ENCODE measurements at places on chromosomes 3 and 15.
A peak's percentile ranks its signal among the peaks of the same experiment; 100 is the strongest.

GRCh38 chr3:35932995-35933394 is 293.7 kb downstream of the ARPP21 start:
- DNase-seq, result no peak

- DNase-seq, result no peak
These were observed 108.8 kb upstream of the CRBN start for GRCh38 chr3:3288255-3288654.

GRCh38 chr3:109930582-109930981 is 593.2 kb upstream of the DPPA4 start:
- DNase-seq, result no peak

DNA sequence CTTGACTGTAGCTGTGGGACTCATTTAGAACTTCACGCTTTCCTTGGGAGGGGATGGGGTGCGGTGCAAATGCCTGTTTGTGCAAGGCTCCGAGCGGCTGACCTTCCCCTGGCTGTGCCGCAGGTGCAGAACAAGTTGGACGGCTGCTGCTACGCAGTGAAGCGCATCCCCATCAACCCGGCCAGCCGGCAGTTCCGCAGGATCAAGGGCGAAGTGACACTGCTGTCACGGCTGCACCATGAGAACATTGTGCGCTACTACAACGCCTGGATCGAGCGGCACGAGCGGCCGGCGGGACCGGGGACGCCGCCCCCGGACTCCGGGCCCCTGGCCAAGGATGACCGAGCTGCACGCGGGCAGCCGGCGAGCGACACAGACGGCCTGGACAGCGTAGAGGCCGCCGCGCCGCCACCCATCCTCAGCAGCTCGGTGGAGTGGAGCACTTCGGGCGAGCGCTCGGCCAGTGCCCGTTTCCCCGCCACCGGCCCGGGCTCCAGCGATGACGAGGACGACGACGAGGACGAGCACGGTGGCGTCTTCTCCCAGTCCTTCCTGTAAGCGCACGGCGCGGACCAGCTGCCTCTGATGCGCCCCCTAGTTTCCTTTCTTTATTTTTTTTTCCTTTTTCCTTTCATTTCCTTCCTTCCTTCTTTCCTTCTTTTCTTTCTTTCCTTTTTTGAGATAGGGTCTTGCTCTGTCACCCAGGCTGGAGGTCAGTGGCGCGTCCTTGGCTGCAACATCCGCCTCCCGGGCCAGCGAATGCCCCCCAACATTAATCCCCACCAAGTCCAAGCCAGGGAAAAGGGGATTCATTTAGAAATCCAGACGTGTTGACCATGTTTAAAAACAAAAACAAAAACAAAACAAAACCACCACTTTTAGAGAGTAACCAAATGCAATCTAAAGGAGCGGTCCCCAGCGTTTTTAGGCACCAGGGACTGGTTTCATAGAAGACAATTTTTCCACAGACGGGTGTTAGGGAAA is 42.7 kb downstream of the EIF2AK4 start:
- DNase-seq, result peak; percentile 10

- DNase-seq, result no peak
These were observed 136.9 kb upstream of the PRICKLE2 start for GRCh38 chr3:64361962-64362735.

- no peak for DNase-seq
These were observed 111.5 kb upstream of the PPP2R3A start for GRCh38 chr3:135853981-135854380.

DNA sequence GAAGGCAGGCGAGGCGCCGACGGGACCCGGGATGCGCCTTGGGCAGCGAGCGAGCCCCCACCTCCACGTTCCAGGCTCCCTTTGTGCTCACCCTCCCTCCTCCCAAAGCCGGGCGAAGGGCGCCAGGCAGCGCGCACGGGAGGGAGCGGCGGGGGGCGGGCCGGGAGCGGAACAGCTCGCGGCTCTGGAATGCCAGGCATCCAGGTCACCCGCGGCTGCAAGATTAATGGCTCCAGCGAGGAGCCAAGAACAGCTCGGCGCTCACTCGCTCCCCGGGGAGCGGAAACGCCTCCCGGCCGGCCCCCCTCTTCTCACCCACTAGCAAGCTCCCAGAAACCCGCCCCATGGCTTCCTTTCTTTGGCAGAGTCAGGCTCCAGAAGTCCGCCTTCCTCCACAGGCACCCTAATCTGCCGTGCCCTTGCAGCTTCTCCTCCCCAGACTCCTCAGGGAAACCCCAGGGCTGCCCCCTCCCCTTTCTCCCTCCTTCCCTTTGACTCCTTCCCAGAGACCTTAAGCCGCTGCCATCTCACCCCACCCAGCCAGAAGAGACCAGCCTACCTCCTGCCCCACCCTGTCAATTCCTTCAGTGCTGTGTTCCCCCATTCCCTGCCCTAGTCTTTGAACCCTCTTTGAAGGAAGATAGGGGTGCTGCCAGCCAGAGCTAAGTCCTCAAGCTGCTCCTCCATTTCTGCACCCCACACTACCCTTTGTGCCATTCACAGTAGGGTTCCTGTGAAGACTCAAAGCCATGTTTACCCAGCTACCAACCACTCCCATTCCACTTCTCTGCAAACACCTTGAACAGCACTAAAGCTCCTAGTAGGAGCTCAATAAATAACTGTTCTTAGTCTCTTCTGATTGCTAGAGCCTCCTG is 9.9 kb downstream of the AMOTL2 start:
- DNase-seq, result peak; percentile 84

GRCh38 chr3:193662757-193663322 is 69.8 kb downstream of the OPA1 start:
- DNase-seq, result no peak

DNA sequence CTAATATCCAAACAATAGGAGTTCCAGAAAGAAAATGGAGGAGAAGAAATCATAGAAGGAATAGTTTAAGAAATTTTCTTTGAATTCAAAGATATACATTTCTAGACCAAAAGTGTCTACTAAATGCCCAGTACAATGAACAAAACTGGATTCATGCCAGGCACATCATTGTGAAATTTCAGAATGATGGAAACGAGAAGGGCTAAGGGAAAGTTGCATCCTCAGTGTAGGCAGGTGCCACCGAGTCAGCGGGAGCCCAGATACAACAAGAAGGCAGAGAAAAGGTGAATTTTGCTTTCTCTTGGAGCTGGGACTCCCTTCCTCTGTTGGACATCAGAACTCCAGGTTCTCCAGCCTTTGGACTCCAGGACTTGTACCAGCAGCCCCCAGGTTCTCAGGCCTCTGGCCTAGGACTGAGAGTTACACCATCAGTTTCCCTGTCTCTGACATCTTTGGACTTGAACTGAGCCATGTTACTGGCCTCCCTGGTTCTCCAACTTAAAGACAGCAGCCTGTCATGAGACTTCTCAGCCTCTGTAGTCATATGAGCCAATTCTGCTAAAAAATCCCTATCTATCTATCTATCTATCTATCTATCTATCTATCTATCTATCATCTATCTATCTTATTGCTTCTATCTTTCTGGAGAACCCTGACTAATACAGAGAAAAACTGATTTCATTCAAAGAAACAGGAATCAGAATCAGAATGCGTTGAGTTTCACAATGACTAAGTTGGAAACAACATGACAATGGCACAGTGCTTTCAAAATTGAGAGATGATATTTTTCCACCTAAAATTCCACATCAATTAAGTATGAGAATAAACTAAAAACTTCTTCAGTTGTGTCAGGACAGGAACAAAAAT is 207.7 kb downstream of the FAM43A start:
- DNase-seq, result no peak

GRCh38 chr15:81161160-81161673 is 27.1 kb downstream of the CFAP161 start:
- DNase-seq, result no peak

DNA sequence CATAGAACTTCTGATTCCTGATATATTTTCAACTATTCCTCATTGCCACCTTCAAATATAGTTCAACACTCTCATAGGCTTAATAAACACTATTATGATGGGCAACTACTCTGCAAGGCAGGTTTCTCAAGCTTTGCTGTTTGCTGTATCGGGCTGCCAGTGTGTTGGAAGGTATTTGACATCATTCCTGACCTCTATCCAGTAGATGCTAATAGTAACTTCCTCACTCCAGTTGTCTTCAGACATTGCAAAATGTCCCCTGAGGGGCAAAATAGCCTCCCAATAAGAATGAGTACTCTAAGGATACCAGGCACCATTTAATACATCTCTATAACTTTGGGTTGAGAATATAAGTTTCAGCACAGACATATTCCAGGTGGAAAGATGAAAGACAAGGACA is 147.5 kb upstream of the PFN2 start:
- no peak for DNase-seq

DNA sequence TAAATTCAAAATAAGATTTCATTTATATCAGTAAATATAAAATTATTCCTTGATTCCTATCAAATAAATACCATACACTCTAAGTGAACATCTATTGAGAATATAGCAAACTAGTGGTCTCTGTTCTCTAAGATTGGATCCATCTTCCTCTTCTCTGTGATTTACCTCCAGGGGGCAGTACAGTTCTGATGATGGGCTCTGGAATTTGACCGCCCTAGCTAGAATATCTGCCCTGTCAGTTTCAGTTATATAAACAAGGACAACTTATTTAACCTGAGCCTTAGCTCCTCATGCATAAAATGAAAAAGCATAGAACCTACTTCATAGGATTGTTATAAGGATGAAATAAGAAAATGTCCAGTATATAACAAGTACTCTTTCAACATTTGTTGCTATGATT is 171.1 kb upstream of the CCDC54 start:
- no peak for DNase-seq

GRCh38 chr3:181881749-181882148 is 170.0 kb downstream of the SOX2 start:
- DNase-seq, result no peak

GRCh38 chr15:56365075-56365711 is at the start of gene TEX9:
TSS of gene TEX9 (plus strand) at chr15:56365426. CDS start at chr15:56365451, 25 bp downstream.
- peak; percentile 80 for DNase-seq

- DNase-seq, result no peak
These were observed 176.3 kb downstream of the STT3B start for GRCh38 chr3:31709005-31709404.

DNA sequence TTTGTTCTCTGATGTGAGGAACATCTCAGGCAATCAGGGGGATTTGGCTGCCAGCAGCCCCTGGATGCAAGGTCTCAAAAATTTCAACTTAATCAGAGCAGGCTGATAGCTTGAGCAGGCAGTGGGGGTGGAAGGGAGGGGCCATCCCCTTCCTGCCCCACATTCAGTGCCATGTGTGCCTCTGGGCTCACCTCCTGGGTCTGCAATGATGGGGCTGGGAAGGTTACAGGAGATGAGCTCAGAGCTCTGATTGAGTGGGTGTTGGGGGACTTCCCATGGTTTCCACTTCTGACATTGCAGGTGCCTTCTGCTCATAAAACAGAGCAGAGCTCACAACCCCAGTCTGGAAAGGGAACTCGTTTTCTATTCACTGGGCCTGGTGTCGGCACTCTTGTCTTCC is 37.0 kb downstream of the PARP16 start:
- no peak for DNase-seq

GRCh38 chr3:27354588-27355203 is 14.5 kb downstream of the NEK10 start:
- no peak for DNase-seq

DNA sequence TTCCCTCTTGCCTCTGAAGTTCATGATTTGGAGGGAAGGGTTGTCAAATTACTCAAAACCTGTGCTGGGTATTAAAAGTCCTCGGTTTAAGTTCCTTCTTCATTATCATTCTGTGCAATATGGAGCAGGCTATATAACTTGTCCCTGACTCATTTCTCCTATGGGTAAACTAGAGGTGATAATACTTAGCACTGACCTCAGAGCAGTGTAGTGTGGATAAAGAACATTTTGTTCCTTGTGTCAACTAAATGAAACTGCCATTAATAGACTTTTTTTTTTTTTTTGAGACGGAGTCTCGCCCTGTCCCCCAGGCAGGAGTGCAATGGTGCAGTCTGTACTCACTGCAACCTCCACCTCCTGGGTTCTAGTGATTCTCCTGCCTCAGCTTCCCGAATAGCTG is 2.2 kb upstream of the BBX start:
- no peak for DNase-seq

All from progenitor cell of endocrine pancreas (in vitro differentiated cells).